ENCODE measurements at places on chromosomes 6 and 20.

DNA sequence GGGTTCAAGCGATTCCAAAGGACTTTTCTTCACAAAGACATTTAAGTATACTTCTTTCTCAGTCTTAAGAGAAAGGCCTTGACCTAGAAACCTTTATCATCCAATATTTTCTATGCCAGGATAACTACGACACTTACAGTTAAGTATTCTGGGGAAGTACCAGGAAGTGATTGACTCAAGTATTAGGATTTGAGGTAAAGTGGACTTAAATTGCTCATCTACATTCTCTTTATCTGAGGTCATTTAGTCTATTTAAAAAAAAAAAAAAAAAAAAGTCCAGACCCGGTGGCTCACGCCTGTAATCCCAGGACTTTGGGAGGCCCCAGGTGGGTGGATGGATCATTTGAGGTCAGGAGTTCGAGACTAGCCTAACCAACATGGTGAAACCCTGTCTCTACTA lies 114.7 kb downstream of the ZFAND3 start:
- H3K27me3 ChIP-seq, result no peaks in the 10 kb centered on the region
- peaks cover 2% of the 10 kb centered on the region for H3K4me1 ChIP-seq
- no peaks in the 10 kb centered on the region for H3K36me3 ChIP-seq
- H3K4me3 ChIP-seq, result no peak overlapping the region
- no peak for DNase-seq

GRCh38 chr6:169907419-169908115 lies 156.1 kb downstream of the ERMARD start:
- DNase-seq, result no peak
- H3K4me3 ChIP-seq, result no peak overlapping the region
- H3K27me3 ChIP-seq, result no peaks in the 10 kb centered on the region
- peaks cover 4% of the 10 kb centered on the region for H3K4me1 ChIP-seq

- no peaks in the 10 kb centered on the region for H3K27me3 ChIP-seq
- no peak overlapping the region for H3K4me3 ChIP-seq
- H3K36me3 ChIP-seq, result no peaks in the 10 kb centered on the region
- DNase-seq, result no peak
- no peak overlapping the region for H3K27ac ChIP-seq
Measured at GRCh38 chr6:133623621-133624020, 265.3 kb upstream of the TCF21 start.

- no peak overlapping the region for H3K27ac ChIP-seq
- no peaks in the 10 kb centered on the region for H3K4me1 ChIP-seq
- H3K27me3 ChIP-seq, result no peaks in the 10 kb centered on the region
- no peaks in the 10 kb centered on the region for H3K36me3 ChIP-seq
- H3K4me3 ChIP-seq, result no peak overlapping the region
Measured at GRCh38 chr6:168903613-168904345, 349.9 kb downstream of the THBS2 start.

DNA sequence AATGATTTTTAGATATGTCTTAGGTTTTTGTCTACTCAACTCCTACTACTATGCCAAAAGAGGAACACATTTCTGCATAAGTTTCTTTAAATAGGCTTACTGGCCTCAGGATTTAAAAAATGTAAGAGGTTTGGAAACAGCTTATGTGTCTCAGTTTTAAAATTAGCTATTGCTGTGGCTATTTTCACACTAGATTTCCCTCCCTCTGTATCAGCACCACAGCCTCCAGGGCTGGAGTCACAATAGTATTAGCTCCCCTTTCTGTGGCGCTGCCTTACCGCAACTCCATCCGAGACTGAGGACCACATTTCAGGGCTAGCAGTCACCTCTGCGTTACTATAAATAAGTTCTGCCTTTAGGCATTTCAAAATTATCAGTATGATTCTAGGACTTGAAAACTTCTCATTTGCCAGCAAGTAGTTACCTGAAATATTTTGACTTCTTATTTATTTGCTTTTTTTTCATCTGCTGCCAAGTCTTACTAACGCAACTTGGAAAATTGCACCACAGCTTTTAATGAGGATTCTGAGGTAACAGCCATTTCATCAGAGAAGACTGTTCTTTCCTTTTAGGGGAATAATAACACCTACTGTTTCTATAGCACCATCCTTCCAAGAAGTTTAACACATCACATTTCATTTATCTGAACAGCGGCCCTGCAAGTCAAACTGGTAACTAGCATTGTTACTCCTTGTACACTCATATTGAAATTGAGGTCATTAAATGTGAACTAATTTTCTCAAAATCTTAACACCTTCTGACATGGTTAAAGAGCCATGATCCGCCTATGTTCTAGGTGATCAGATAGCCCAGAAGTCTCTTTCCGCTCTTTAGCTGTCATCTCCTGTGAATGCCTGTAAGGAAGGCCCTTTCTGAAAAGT lies 105.9 kb downstream of the GJA10 start:
- H3K36me3 ChIP-seq, result no peaks in the 10 kb centered on the region
- H3K4me1 ChIP-seq, result peaks cover 18% of the 10 kb centered on the region
- no peak overlapping the region for H3K4me3 ChIP-seq
- H3K27me3 ChIP-seq, result no peaks in the 10 kb centered on the region

DNA sequence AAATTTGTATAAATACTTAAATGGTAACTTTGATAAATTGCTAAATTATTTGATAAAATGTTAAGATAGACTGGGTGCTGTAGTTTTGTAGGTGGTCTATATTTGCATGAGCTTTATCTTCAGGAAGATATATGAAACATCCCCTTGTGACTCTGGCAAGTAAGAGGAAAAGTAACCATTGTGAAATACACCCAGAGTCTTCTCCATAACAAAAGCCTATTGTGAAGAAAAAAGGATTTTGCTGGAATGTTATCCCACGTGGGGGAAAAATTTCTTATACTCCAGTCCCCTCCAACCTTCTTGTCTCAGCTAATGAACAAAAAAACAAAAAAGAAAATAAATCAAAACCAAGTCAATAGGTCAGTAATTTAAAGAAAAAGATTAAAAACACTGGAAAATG lies 600.7 kb downstream of the HDGFL1 start:
- H3K27ac ChIP-seq, result no peak overlapping the region
- H3K4me3 ChIP-seq, result no peak overlapping the region
- no peaks in the 10 kb centered on the region for H3K36me3 ChIP-seq
- no peak for DNase-seq
- no peaks in the 10 kb centered on the region for H3K27me3 ChIP-seq

DNA sequence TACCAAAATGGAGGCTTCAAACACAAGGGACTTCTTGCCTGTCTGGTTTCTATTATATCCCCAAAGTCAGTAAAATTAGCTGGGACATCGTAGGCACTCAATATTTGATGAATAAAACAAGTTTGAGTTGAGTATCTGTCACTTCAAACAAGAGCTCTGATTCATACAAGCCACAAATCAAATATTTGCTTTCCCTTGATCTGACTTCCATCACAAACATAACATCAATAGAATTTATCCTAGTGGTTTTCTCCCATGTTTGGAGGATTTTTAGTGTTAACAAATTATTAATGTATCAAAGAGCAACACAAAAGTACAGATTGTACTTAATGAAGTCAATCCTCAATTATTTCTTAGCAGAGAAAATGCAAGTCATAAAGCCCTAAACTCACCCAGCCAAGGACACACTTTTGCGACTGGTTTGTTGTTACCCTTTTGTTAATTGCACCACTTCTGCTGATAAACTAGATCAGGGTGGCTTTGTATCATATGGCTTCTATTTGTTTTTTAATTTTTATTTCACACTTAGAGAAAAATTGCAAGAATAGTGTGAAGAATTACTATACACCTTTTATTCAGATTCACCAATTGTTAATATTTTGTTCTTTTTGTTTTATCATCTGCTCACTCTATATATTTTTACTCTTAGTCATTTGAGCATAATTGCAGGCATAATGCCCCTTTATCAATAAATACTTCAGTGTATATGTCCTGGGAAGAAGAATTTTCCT lies 117.4 kb upstream of the PRDM1 start:
- DNase-seq, result no peak
- no peaks in the 10 kb centered on the region for H3K36me3 ChIP-seq
- no peak overlapping the region for H3K4me3 ChIP-seq
- no peaks in the 10 kb centered on the region for H3K4me1 ChIP-seq
- H3K27ac ChIP-seq, result no peak overlapping the region
- H3K27me3 ChIP-seq, result no peaks in the 10 kb centered on the region

GRCh38 chr20:60001108-60001507 lies 42.9 kb downstream of the CDH26 start:
- no peaks in the 10 kb centered on the region for H3K36me3 ChIP-seq
- no peaks in the 10 kb centered on the region for H3K27me3 ChIP-seq
- H3K27ac ChIP-seq, result no peak overlapping the region

- H3K4me3 ChIP-seq, result peak overlapping the region; percentile 12
- no peaks in the 10 kb centered on the region for H3K36me3 ChIP-seq
- H3K4me1 ChIP-seq, result peaks cover 13% of the 10 kb centered on the region
- no peak for DNase-seq
- H3K27me3 ChIP-seq, result no peaks in the 10 kb centered on the region
Measured at GRCh38 chr6:27667657-27668441, 194.9 kb upstream of the ZNF184 start.

DNA sequence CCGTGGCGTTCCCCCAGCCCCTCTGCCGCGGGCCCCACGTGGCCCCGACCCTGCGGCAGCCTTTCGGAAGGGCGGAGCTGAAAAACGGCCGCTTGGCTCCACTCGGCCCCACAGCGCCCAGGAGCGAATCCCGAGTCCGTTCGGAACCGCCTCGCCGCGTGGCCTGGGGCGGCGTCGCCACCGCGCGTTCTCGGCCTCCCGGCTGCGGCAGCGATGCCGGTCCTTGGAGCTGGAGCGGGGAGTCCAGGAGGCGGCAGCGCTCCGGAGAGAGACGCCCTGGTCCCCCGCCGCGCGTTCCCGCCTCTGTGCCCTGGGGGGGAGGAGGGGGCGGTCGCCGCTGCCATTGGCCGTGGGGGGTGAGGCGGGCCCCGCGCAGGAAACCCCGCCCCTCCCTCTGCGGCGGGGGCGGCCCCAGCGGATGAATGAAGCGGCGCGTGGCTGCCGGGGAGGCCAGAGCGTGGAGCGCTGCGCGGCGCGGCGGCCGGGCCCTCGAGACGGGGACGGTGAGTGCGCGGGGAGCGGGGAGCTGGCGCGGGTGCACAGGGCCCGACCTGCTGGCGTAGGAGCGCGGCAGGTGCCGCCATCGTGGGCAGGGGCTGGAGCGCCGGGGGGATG lies at the start of gene SLCO4A1:
Gene SLCO4A1, plus strand, starts transcription at position 453 of the 615 bp plus-strand sequence. CDS start 13,952 bp downstream, outside the sequence.
- peaks cover 46% of the 10 kb centered on the region for H3K4me1 ChIP-seq
- H3K4me3 ChIP-seq, result peak within 1 kb of the TSS; percentile 60
- H3K36me3 ChIP-seq, result no peaks in the 10 kb centered on the region
- H3K27ac ChIP-seq, result peak within 1 kb of the TSS; percentile 70

DNA sequence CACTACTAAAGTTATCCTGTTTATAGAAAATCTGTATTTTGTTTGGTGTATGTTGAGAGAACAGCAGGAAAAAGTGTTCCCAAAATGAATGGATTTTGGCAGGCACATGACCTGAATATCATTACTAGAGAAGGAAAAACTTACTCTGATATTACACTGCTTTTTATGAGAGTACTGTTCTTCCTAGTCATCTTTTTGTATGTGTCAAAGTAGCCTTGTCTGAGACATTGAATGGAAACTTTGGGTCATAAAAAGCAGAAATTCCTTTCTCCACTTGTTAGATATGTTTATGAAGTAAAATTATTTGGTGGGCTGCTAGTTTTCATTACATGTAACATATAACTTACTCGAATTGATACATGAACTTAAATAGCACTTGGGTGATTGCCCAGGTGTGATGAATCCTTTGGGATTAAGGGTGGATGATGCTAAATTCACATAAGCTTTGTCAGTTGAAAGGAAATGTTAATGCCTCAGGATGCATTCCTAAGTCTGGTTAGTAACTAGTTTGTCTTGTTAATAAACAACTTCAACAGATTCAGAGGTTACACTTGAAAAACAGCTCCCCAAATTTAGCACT lies 206.7 kb downstream of the CENPW start:
- H3K4me3 ChIP-seq, result no peak overlapping the region
- no peaks in the 10 kb centered on the region for H3K27me3 ChIP-seq
- H3K4me1 ChIP-seq, result no peaks in the 10 kb centered on the region
- DNase-seq, result no peak
- H3K27ac ChIP-seq, result no peak overlapping the region
- H3K36me3 ChIP-seq, result no peaks in the 10 kb centered on the region

- DNase-seq, result no peak
- H3K4me1 ChIP-seq, result peaks cover 15% of the 10 kb centered on the region
- H3K27me3 ChIP-seq, result no peaks in the 10 kb centered on the region
- H3K36me3 ChIP-seq, result no peaks in the 10 kb centered on the region
- H3K4me3 ChIP-seq, result no peak overlapping the region
Measured at GRCh38 chr20:31551163-31552081, 37.2 kb downstream of the HM13 start.

- peaks cover under 1% of the 10 kb centered on the region for H3K4me1 ChIP-seq
- no peaks in the 10 kb centered on the region for H3K36me3 ChIP-seq
- H3K4me3 ChIP-seq, result no peak overlapping the region
- no peaks in the 10 kb centered on the region for H3K27me3 ChIP-seq
- no peak for DNase-seq
- no peak overlapping the region for H3K27ac ChIP-seq
Measured at GRCh38 chr6:12962987-12963386, 246.4 kb downstream of the PHACTR1 start.

GRCh38 chr6:108120311-108120710 lies 45.5 kb upstream of the NR2E1 start:
- no peak overlapping the region for H3K4me3 ChIP-seq
- no peak overlapping the region for H3K27ac ChIP-seq
- H3K27me3 ChIP-seq, result peaks cover 15% of the 10 kb centered on the region
- no peaks in the 10 kb centered on the region for H3K36me3 ChIP-seq
- DNase-seq, result no peak

DNA sequence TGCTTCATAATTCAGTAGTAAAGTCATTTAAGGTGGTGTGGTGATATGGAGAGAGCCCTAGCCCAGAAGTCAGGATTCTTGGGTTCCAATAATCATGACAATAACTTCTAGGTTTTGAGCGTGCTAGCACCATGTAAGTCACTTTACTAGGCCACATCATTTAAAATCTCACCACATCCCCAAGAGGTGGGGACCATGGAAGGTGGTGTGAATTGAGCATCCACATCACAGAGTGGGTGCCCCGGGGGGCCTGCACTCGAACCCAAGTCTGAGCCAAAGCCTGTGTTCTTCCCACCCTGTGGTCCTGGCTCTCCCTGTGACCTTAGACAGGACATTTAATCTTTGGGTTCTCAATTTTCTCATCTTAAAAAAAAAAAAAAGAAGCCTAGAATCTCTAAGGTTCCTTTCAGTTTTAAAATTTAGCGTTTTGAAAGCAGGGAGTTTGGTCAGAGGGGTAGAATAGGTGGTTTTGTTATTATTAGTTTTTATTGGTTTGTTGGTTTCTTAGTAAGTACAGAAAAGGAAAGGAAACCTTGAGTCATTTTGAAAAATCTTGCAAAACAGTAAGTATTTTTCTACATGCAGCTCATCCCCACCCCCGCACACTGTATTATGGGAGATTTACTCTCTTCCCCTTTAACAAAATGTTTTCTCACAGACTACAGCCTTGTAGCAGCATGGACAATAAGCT lies 26.4 kb downstream of the ARMC2 start:
- H3K27me3 ChIP-seq, result peaks cover 3% of the 10 kb centered on the region
- DNase-seq, result no peak
- H3K4me3 ChIP-seq, result no peak overlapping the region
- peak overlapping the region; percentile 92 for H3K27ac ChIP-seq
- peaks cover 60% of the 10 kb centered on the region for H3K4me1 ChIP-seq

GRCh38 chr6:131290955-131291354 lies 155.7 kb downstream of the AKAP7 start:
- H3K27ac ChIP-seq, result no peak overlapping the region
- no peaks in the 10 kb centered on the region for H3K36me3 ChIP-seq
- no peaks in the 10 kb centered on the region for H3K4me1 ChIP-seq
- H3K27me3 ChIP-seq, result no peaks in the 10 kb centered on the region

Measured in vagina (tissue), 2 donors.